Stimulated activated CD8-positive, alpha-beta memory T cell treated with anti-CD3 and anti-CD28 coated beads, Interleukin-7, amount 100 ng/mL, for 24 hours (primary cell): ENCODE measurements at places on chromosomes 7 and 10.

- no peak for DNase-seq
These were observed 393.6 kb upstream of the CELF2 start for GRCh38 chr10:10623958-10624566.

DNA sequence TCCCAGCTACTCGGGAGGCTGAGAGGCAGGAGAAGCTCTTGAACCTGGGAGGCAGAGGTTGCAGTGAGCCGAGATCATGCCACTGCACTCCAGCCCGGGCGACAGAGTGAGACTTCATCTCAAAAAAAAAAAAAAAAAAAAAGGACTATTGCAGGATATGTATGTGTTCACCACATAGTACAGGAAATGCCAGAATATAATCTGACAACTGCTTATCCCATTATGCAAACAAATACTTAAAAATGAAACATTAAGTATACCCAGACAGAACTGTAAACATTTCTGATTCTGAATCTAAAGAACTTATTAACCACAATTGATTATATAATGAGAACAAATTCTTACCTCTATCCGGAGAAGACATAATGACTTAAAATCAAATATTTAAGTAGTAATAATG is 18.7 kb downstream of the DKK1 start:
- no peak for DNase-seq

- DNase-seq = no peak
These were observed 149.5 kb upstream of the SVIL start for GRCh38 chr10:29784175-29784773.

GRCh38 chr10:14731875-14732512 is 42.7 kb downstream of the FAM107B start:
- DNase-seq = no peak

- DNase-seq = no peak
These were observed 136.6 kb upstream of the CCDC6 start for GRCh38 chr10:60042914-60043313.

- DNase-seq = no peak
These were observed 2.8 kb downstream of the HDAC9 start for GRCh38 chr7:18498341-18498740.

- no peak for DNase-seq
These were observed 152.0 kb upstream of the SLC13A1 start for GRCh38 chr7:123351516-123352505.

- no peak for DNase-seq
These were observed 89.0 kb downstream of the ST8SIA6 start for GRCh38 chr10:17365402-17365801.

DNA sequence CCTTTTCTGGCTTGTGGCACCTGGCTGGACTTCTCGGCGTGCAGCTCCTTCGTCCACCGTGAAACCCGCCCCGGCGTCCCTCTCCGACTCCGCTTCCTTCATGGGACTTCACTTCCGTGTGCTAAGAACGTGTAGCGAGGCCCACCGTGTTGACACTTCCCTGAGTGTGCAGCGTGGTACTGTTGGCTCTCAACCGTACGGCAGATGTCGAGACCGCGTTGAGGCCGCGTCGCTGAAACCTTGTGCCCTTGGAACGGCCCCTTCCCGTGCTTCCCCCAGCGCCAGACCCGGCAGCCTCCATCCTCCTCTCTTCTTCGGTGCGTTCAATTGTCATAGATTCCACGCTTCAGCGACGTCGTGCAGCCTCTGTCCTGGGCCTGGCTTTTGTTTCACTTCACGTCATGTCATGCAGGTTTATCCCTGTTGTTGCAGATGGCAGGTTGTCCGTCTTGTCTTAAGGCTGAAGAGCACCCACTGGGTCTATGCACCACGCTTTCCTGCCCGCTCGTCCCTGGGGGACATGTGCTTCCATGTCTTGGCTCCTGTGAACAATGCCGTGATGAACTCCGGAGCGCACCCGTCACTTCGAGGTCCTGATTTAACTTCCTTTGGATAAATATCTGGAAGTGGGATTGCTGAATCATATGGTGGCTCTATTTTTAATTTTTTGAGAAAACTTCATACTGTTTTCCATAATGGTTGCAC is 465.3 kb downstream of the DNAJB6 start:
- no peak for DNase-seq

DNA sequence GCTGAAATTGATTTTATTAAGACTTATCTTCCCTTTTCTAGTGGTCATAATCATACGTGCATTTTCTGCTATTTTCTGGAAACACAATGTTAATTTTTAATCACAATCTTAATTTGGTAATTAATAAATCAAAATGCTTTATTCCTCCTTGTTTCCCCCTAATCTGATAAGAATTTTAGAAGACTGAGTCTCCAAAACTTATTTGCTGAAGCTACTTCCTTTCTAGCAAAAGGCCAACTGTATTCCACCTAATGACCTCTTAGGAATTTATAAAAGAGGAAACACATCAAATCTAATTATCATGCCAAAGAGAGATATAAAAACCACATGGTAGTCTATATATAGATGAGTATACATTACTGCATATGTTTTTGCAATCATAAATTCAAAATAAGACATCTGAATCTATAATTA is 140.6 kb downstream of the GNAI1 start:
- DNase-seq = no peak

- no peak for DNase-seq
These were observed 87.9 kb downstream of the FZD1 start for GRCh38 chr7:91352091-91352490.

- DNase-seq = no peak
These were observed 16.8 kb downstream of the DLD start for GRCh38 chr7:107907790-107908189.

- DNase-seq = no peak
These were observed 119.8 kb upstream of the LANCL2 start for GRCh38 chr7:55245271-55245723.

GRCh38 chr10:28355376-28355775 is 52.5 kb upstream of the MPP7 start:
- no peak for DNase-seq

- DNase-seq = peak; percentile 19
These were observed 6.1 kb downstream of the NPY start for GRCh38 chr7:24290004-24290641.

- no peak for DNase-seq
These were observed 104.4 kb upstream of the C1GALT1 start for GRCh38 chr7:7077945-7078344.

DNA sequence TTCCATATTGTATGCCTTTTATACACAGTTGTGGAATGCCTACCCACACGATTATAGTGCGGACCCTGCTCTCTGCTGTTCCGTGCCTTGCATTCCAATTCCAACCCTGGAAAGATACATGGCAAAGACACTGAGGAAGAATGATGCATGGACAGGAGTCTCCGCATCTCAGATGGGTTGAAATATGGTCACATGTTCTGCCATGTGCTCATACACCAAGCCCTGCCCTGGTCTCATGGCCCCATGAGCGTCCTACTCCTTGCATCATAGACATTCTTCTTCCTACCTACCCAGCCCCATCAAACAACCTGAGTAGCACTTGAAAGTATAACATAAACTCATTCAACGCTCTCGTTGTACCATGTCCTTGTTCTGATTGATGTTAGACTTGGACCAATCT is 6.3 kb downstream of the SLC39A12 start:
- no peak for DNase-seq

GRCh38 chr10:28494420-28494819 is 38.5 kb upstream of the WAC start:
- no peak for DNase-seq

DNA sequence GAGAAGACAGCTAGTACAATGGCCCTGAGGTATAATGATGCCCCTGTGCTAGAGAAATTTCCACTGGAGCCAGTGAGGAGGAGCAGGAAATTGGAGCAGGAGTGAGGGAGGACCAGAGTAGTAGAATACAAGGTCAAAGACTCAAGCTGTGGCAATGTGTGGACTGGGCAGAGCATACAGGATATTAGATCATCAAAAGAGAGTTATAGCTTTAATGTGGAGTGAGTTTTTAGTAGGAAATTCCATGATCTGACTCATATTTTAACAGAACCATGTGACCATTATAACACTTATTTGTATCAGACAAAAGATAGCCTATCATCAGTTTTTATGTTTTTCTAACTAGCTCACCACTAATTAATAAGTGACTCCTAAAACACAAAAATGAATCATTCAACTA is 154.1 kb downstream of the DGKB start:
- DNase-seq = no peak

GRCh38 chr7:82335927-82336326 is 107.7 kb downstream of the CACNA2D1 start:
- no peak for DNase-seq

DNA sequence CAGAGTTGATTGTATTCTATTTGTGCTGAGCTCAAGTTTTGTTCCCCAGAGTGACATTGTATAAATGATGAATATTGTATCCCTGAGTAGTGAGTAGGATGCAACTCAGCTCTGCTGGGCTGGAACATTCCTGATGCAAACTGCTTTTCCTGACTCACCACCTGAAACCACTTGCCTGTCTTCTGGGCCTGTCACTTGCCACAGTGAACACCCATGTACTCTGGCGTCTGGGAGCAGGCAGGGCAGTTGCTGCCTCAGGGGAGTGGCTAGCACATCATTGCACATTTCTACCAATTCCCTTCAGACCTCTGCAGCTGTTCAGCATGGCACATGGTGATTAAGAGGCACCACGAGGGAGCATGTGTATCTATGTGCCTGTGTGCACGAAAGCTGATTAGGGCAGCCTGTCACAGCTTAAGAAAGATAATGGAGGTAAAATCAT is 157.3 kb downstream of the SND1 start:
- no peak for DNase-seq

GRCh38 chr10:119315128-119316001 is 108.0 kb downstream of the GRK5 start:
- DNase-seq = peak; percentile 48

- DNase-seq = no peak
These were observed 162.9 kb downstream of the FANK1 start for GRCh38 chr10:126059076-126059826.
